ENCODE measurements at places on chromosomes 7 and 10.

DNA sequence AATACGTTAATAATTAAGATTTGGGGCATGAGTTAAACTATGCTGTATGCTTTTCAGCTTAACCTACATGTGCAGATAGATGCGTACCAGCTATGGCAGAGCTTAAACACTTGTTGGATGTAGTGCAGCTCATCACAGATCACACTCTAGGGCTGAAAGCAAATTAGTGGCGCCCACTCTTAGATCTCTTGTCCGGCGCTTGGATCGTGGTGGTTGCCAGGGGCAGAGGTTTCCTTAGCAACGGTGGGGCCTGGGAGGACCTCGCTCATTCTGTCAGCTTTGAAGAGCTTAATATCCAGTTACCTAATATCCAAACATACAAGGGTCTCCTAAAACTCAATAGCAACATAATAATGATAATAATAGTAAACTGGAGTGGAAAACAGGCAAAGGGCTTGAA is 548.2 kb upstream of the PFKP start:
- no peak for DNase-seq

- peak; percentile 26 for DNase-seq
Observed at GRCh38 chr10:78579995-78580394, 488.8 kb upstream of the ZMIZ1 start.

GRCh38 chr7:128453836-128454804 is 1.6 kb upstream of the HILPDA start:
- DNase-seq, result peak; percentile 71

GRCh38 chr7:6422926-6423632 is 24.7 kb downstream of the DAGLB start:
- DNase-seq, result no peak

GRCh38 chr7:112951070-112951469 is 135.6 kb downstream of the GPR85 start:
- no peak for DNase-seq

DNA sequence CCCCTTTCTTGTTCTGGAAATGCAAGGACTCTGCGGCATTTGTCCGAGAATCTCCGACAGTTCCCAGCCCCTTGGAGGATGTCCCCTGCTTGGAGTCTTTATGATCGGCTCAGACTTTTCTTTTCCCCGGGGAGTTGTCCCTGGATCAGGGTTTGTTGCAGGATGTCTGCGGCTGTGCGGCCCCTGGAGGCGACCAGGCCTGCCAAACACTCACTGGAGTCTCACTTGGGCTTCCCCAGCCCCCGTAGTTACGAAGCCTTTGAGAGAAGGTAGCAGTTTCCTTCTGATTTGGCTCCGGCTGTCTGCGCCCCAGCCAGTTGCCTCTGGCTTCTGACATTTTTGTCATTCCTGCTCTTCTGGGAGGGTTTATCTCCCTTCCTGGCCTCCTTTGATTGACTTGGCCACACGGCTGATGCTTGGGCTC is 16.1 kb downstream of the COL26A1 start:
- DNase-seq, result peak; percentile 57

GRCh38 chr7:16817536-16817935 is 12.7 kb upstream of the AGR2 start:
- DNase-seq, result peak; percentile 42

DNA sequence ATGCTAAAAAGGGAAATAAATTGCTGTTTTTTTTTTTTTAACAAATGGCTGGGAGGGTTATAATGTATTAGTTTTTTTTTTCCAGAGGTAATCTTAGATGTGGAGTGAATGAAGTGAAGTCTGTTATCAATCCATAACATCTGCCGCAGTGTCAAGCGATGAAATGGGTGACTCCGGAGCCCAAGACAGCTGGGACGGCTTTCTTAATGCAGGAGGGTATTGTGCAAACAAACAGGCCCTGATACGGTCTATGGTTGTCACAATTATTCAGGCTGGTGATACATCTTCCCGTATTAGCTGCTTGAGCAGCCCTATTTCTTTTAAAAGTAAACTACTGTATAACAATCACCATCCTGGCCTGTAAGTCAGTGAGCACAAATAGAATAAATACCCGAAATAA is 1231.2 kb downstream of the GATA3 start:
- DNase-seq, result no peak

GRCh38 chr7:157397731-157398691 is 61.2 kb downstream of the DNAJB6 start:
- peak; percentile 88 for DNase-seq

DNA sequence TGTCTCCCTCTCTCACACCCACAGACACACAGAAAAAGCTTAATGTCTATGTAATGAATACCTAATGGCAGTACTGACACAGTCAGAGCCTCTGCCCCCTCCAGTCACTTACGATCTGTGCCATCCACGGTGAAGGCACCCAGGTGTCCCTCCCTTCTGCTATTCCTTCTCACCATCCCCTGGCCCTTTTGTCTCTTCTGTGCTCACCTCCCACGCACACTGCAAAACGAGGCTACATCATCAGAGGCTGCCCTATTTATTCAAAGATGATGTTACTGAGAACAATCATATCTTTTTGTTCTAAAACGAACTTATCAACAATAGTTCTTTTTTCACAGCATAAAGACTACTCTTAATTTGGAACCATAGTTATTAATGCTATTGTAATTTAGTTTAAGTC is 246.9 kb upstream of the MKLN1 start:
- DNase-seq, result no peak

GRCh38 chr7:92973974-92974373 is 137.6 kb upstream of the CDK6 start:
- peak; percentile 42 for DNase-seq

- DNase-seq, result no peak
Observed at GRCh38 chr10:71475243-71475871, 78.6 kb downstream of the CDH23 start.

DNA sequence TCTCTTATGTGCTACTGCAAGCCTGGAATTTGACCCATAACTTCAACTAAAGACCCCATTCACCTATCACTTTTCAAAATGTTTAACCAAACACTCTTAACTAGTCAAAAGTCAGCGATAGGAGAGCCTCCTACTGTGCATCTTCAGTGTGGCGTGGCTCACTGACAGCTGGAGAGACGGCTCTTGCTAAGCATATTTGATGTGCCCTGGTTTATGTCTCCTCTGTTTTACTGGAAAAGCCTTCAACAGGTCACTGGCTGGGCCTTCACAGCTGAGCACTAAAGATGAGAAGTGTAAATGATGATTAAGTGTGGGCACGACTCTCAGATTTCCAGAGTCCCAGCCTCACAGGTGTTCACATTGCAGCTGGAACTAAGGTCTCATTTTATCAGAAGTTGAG is 472.1 kb downstream of the SEMA3D start:
- DNase-seq, result no peak

DNA sequence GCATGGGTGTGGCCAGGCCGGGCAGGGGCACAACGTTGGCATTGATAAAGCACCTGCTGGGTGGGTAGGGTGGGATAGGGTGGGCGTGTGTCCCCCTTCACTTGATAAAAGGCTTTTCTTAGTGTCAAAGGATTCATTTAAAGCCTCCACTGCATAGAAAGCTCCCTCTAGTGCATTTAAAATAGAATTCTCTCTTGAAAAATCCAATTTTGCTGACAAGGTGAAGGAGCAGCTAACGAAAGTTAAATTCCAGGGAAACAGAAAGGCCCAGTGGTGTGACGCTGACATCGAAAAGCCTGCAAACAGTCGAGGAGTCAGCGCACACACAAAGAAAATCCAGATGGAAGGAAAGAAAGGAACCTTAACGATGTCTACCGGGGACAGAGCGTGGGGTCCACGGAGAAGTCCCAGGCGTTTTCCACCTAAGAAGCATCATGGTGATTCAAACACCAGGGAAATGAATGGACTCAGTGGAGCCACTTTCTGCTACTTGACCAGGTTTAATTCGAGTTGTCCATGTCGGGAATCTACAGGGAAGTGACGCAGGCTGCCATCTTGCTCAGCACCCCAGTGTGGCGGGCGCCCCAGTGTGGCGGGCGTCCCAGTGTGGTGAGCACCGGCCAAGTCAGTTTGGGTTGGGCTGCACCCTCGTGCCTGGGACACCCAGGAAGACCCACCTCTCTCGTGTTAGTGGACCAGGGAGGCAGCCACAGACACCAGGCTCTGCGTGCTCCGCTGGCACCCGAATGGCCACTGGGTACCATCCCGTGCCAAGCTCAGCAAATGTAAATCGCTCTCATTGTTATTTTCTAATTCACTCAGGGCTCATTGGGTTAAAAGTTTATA is 217.8 kb downstream of the DNAJB6 start:
- DNase-seq, result no peak

GRCh38 chr7:21948364-21948763 is 2.7 kb upstream of the CDCA7L start:
- no peak for DNase-seq

GRCh38 chr10:5064656-5065055 is 29.6 kb upstream of the AKR1C3 start:
- no peak for DNase-seq

DNA sequence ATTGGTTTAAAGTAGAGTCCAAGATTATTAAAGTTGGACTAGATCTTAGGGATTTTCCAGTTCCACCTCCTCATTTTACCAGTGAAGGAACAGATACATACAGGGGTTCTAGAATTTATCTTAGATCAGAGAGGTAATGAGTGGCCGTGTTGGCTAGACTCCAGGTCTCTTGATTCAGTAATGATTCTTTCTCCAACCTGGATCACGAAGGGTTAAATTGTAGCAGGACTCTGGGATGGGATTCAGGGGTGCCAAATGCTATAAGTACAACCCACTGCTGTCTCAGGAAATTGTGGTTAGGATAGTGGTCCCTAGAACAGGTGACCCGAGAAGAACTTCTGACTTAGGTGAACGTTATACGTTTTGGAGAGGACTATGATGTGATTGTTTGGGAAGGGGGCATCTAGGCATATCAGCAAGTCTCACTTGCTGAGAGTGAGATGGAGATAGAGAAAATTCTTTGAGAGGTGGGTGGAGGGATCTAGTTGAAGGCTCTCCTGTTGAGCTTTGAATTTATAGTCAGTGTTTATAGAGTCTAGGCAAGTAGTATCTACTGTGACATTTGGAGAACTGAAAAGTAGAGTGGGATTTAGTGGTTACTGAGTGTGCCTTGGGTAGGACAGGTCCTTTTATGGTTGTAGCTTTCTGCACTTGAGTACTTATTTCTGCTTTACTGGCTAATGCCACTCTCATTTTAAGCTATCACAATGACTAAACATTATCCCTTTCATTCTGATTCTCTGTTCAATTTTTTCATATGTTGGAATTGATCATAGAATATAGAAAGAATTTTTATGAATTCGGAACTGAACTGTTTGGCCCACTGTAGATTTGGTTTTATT is 58.3 kb downstream of the ST7 start:
- DNase-seq, result no peak

- DNase-seq, result no peak
Observed at GRCh38 chr7:36887233-36887632, 162.9 kb upstream of the AOAH start.

DNA sequence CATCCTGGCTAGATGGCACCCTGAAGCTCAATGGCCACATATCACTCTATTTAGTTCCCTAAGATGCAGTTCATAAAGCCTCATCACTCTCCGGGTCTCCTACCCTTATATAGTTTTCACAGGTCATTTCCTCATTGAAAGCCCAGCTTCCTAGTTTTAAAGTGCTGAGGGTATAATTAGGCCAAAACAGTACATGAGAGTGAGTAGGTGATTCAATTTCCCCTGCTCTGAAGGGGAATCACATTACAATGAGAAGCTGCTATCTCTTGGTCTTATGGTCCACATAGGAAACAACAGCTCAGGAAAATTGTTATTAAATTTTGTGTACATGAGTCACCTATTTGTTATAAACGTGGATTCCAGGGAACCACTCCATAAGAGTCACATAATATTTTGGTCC is 162.0 kb downstream of the SEMA3E start:
- no peak for DNase-seq

DNA sequence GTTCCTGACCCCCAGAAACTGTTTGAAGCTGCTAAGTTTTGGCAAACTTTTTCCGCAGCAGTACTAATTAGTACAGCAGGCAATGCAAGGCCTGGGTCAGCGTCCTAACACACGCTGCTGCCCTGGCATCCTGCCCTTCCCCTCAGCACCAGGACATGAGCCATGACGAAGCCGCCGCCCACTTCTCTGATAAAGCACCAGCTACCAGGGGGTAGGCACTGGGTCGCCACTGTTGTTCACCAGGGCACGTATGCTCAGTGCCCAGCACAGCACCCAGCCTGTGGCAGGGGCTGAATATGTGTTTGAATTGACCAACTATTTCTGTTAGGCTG is 59.5 kb downstream of the CHST15 start:
- no peak for DNase-seq

DNA sequence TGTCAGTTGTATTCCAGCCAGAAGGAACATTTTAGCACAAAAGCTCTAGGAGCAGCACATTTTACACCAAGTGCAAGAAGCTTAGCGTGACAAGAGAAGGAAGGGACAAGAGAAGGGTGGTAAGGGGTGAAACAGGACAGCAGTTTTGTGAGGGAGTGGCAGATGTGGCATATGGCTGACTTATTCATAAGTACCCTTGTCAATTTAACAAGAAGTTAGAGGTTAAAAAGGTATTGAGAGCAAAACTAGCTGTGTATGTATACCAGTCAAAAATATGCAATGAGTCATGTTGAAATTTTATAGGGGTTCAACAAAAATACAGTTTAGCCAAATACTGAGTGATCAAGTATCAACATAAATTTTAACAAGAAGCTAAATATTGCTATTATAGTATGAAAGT is 561.5 kb upstream of the POT1 start:
- no peak for DNase-seq

- no peak for DNase-seq
Observed at GRCh38 chr10:97643441-97643985, 3.0 kb downstream of the PI4K2A start.

DNA sequence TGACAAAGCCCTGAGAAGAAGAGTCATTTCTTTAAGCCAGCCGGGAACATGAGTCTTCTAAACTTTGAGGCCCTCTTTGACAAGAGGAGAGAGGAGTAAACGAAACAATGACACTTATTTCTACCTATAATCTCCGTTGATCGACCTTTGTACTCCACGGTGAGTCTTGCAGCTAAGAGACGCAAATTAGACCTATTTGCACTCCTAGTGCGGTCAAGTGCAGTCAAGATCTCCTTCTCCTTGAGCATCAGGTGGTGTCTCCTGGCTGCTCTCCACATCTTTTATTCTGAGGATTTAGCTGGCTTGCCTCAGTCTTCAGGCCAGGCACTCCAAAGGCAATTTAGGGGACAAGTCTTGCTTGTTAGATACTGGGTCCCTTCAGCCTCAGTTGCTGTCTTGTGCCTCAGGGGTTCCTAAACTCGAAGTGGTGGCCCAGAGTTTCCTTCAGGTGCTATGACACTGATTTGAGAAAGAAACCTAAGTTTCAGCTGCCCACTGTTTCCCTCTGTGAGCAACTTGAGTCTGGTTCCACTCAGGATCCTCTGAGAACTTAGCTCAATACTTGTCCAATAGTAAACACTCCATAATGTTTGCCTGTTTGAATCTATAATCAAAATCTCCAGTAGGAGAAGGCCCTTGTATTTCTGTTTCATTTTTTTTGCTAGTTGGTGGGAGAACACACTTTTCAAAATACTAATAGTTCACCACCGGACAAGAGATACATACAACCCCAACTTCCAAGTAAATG is 312.9 kb downstream of the RNLS start:
- no peak for DNase-seq

DNA sequence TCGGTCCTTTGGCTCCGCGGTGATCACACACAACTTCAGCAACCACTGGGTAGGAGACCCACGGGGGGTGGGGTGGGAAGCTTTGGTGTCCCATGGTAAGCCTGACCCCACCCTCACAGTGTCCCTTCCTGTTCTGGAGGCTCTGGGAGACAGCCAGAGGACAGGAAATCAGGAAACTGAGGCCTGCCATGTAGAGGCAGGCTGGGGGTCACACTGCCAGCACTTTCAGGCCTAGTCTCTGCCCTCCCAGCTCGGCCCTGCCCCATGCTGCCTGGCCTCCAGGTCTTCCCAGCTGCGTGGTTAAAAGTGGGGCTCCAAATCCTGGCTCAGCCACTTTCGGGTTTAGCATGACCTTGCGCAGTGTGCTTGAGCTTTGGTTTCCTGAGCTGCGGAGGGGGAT is 10.9 kb downstream of the AQP1 start:
- no peak for DNase-seq

Data from AG20443 (cell line).